Epithelial cell of proximal tubule (primary cell): ENCODE measurements at places on chromosomes 7 and 10. TPM values are rescaled to one million over a fixed set of nuclear protein-coding genes. Genes with fewer than 3 reads are reported as not detected.

- no peak for DNase-seq
These were observed 135.8 kb upstream of the CXCL12 start for GRCh38 chr10:44520651-44521050.

DNA sequence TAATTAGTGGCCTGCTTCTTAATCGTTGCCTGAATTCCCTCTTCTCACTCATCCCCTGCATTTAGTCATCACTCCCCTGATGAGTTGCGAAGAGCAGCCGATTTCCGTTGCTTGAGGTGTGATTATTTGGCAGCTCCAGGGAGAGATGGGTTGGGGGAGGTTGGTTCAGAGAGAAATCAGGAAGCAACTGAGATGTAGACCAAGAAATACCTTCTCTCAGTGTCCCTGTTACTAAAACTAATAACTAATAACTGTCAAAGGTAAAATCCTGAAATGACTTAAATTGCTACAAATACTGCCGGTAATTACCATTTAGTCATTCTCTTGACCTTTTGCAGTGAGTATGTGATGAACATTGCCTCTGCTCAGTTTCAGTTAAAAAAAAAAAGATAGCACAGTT is 76.9 kb downstream of the ELMO1 start:
- no peak for DNase-seq

- no peak for DNase-seq
These were observed 28.6 kb upstream of the DMBT1 start for GRCh38 chr10:122531939-122532338.

Gene MSMB
- total RNA-seq = not detected in 2 replicates

Gene ADARB2
- under 0.01 and 0.63 TPM in 2 replicates for total RNA-seq

Gene EVX1
- total RNA-seq = not detected in 2 replicates

Gene ZNF273
- 6.3 and 9.8 TPM in 2 replicates for total RNA-seq

Gene CYP3A4
- not detected in 2 replicates for total RNA-seq

Gene FAM25C
- total RNA-seq = 7.0 TPM in 1 of 2 replicates, not detected in the other

Gene PRRT4
- total RNA-seq = 1.3 TPM in 1 of 2 replicates, not detected in the other

Gene CYP2W1
- not detected in 2 replicates for total RNA-seq
